Esophagus squamous epithelium (tissue), 5 donors: ENCODE measurements at places on chromosomes 13 and 19.

- DNase-seq = no peak
Measured at GRCh38 chr19:1357531-1358109, 26.1 kb upstream of the NDUFS7 start.

DNA sequence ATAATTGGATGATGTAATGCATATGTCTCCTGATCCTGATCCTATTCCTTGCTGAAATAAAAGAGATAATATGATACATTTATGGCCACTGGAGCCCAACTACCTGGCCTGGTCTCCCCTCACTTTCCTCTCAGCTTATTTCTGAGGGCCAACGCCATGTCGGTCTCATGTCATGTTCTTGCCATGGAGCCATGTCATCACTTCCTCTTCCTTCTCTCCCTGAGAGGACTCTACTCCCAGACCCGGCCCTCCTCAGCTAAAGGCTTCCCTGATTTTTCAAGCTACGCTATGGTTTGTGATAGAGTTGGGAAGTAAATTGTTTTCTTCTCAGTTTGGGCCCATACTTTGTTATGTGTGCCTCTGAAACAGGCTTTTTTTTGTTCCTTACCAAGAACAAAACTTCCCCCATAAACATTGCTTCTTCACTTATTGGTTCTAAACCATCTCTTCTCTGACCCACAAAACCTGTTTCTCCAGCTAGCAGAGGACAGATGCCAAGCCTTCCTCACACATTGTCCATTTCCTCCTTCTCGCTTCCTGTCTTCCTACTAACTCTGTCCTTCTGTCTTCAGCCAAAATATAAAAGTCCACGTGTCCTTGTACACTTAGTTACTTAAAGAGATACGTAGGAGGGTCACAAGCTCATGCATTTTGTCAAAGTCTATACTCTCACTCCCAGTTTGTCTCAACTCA lies 319.9 kb upstream of the DACH1 start:
- no peak for DNase-seq

DNA sequence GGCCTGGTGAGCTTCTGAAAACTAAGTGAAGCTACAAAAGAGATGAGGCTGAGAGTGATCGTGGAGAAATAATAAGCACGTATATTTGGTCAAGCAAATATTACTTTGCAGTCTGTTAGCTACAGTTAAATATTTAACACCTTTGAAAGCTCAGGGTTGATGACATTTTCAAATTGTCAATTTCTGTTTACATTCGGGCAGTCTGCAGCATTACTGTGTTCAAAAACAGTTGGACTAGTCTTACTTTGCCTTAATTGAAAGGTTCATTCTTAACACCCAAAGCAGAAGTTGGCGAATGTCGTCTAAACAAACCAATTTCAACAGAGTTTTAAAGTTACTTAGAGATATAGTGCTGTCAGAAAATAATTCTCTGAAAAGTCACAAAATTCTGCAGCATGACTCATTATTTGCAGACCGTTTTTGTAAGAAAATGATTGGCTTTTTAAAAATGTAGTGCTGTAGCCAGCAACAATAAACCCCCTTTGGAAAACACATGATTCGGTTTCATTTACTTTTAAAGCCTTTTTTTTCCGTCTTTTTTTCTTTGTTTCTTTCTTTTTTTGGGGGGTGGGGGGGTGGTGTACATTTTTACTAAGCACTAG lies 549.0 kb downstream of the GPC6 start:
- no peak for DNase-seq

GRCh38 chr13:49636705-49637104 lies 8.4 kb downstream of the ARL11 start:
- DNase-seq = no peak
